Endothelial cell (in vitro differentiated cells): ENCODE measurements at places on chromosomes 7 and 10. TPM values are rescaled to one million over a fixed set of nuclear protein-coding genes. Genes with fewer than 3 reads are reported as not detected.

Gene ZNF107
- total RNA-seq = 10.4 TPM

Gene DNAJC12
- 2.6 TPM for total RNA-seq

Gene ADAM22
- total RNA-seq = 14.6 TPM

DNA sequence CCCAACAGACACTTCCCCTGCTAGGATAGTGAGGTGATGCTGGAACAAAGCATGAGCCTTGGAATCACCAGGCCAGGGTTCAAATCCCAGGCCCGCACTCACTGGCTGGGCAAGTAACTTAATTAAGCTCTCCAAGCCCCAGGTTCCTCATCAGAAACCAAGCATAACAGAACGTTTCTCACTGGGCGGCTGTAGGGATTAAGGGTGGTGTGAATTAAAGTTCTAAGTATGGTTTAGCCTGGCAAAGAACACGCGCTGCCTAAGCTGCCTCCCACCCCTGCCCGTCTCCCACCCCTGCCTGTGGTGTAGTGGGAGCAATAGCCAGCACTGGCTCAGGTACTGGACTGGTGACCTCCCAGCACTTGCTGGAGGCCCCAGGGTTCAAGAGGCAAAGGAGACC is 5.6 kb downstream of the SLC4A2 start:
- DNase-seq = no peak

DNA sequence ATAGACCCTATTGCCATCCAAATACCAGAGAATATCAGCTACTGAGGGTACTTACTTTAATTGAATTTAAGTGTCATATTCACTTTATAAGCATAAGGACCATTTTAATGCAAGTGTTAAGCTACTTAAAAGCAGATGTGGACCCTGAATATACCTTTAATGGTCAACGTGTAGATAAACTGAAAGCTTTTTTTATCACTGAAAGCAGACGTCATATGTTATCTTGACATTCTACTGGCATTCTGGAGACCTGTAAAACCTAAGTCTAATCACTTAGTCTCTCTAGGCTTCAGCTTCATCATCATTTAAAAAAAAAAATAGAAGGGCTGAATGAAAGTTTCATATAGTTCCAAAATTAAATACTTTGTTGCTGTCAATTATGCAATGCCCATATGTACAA is 116.5 kb downstream of the ELAPOR2 start:
- no peak for DNase-seq

DNA sequence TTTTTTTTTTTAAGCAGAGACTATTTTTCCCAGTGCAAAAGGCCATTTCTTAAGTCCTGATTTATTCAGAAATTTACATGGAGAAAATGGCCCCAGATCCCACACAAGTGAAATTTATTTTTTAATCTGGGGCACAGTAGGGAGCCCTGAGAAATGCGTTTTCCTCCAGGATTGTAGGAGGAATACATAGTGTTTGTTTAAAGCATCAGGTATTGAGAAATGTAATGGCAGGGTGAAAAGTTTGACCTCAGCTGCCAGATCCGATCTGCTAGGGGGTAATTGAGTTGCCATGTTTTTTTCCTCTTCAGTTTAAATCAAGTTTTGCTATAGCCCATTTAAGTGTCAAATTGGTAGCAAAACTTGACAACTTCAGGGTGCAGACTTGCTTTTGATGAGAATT is 110.0 kb downstream of the LRMDA start:
- no peak for DNase-seq
